CD4-positive, alpha-beta T cell treated with Interleukin-17A for 1 hour (primary cell): ENCODE measurements at places on chromosomes 13 and 19.

DNA sequence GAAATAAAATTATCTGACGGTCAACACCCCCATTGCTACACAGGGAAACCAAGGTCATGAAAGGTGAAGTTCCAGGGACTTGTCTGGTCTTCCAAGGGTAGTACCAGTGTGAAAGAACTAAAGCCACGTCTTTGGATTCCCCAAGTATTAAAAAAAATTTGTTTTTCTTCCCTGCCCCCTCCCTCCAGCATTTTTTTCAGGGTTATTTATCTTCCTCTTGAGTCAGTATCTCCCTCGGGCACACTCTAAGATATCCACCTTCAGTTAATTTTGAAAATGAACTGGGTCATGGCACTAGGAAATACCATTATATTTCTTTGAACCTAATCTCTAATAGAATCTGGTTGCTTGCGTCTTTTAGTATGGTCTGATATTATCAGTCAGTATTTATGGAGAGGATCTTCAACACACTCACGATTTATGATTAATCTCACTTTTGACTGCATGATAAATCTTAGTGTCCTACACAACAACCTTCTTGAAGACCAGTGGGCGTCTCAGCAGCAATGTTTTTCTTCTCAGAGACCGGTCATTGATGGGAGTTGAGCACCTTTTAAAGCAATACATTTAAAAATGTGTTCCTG lies 9.1 kb downstream of the ATP8A2 start:
- no peak for DNase-seq

DNA sequence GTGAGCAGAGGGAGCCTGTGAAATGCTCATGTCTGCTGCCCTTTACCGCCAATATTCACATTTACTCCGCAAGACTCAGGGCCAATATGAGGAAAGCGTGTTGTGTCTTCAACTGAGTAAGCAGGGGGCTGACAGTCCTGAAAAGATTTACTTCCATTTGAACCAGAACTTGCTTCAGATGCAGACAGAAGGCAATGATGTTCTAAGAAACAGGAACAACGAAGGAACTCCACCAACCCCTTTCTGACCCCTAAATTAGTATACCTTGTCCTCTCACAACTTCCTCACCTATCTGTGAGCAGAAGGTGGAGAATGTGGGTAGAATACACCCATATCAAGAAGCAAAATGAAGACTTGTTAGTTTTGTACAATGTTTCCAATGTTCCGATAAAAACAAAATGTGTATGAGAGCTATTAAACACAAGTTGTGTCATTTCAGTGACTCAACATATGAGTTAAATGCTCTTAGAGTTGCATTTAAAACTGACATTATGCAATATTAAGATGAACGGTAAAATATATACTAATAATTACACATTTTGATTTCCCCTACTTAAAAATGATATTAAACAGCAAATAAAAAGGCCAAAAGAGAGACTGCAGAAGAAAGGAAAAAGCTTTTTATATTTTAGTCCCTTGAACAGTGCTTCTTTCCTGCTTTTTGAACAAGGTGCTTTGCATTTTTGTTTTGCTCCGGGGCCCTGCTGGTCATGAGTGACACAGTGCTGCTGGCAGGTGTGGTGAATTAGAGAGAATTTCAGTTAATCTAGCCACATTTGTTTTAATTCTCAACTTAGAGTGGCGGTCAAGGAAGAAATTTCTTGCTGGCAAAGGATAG lies 16.0 kb downstream of the TMEM272 start:
- no peak for DNase-seq

DNA sequence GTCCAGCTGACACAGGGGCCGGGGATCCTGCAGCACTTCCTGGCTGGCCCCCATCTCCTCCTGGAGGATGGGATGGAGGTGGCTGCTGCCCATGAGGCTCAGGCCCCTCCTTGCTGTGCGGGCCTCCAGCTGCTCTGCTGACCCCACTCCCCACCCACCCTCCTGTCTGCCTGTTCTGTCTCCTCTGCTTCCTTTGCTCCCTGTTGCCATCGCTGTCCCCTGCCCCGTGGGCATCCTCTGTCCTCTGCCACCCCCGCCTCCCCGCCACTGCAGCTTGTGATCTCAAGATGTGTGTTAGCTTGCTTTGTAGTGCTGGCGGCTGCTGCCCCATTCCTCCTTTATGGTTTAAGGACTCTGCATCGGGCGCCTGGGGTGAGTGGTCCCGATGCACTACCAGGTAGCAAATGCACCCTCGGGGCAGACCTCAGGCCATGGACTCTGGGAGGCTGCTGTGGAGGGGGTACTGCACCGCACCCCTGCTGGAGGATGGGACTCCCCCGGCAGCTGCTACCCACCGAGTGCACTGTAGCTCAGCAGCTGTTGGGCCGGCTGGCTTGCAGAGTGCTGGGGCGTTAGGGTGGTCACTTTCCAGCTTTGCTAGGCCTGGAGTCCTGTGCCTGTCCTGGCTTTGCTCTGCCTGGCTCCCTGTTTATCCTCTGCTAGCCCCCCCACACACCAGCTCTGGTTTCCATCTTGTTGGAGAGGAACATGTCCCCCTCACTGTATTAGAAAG lies 15.8 kb upstream of the C19orf33 start:
- no peak for DNase-seq

DNA sequence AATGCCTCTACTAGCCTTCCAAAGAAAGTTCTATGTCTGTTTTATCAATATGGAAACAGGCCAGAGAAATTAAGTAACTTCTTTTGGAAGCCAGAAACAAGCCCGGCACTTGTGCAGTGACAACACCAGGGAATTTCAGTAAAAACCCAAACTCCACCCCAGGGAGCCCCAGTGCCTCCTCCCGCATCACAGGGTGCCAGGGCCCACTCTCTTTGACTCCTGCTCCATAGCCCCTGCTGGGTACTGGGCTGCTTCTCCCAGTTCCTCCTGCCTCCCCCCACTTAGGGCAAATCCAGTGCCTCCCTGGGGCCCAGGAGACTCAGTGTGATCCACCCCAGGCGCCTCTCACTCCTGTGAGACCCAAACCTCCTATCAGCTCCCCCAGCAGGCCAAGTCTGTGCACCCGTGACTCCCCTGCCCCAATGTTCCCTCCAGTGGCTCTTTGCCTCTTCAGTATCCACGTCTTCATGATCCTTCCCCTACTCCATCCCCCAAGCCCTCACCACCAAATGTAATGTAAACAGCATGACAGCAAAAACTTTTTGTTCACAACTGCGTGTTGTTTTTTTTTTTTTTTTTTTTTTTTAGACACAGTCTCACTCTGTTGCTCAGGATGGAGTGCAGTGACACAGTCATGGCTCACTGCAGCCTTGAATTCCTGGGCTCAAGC lies 2.3 kb upstream of the FFAR3 start:
- DNase-seq = no peak

DNA sequence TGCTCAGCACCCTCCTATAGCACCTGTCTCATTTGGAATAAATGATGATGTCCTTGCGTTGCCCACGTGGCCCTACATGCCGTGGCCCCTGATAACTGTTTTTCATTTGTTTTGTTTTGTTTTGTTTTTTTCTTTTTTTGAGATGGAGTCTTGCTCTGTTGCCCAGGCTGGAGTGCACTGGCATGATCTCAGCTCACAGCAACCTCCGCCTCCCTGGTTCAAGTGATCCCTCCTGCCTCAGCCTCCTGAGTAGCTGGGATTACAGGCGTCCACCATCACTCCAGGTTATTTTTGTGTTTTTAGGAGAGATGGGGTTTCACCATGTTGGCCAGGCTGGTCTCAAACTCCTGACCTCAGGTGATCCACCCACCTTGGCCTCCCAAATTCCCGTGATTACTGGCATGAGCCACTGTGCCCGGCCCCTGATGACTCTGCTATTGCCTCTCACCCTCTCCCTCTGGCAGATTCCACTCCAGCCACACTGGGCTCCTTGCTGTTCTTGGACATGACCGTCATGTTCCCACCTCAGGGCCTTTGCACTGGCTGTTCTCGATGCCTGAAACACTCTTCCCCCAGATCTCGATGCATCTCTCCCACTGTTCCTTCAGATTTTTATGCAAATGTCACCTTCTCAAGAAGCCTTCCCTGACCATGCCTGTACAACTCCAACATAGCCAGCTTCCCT lies 7.4 kb downstream of the C5AR2 start:
- no peak for DNase-seq

- no peak for DNase-seq
Measured at GRCh38 chr19:34995551-34995950, 4.6 kb upstream of the GRAMD1A start.

DNA sequence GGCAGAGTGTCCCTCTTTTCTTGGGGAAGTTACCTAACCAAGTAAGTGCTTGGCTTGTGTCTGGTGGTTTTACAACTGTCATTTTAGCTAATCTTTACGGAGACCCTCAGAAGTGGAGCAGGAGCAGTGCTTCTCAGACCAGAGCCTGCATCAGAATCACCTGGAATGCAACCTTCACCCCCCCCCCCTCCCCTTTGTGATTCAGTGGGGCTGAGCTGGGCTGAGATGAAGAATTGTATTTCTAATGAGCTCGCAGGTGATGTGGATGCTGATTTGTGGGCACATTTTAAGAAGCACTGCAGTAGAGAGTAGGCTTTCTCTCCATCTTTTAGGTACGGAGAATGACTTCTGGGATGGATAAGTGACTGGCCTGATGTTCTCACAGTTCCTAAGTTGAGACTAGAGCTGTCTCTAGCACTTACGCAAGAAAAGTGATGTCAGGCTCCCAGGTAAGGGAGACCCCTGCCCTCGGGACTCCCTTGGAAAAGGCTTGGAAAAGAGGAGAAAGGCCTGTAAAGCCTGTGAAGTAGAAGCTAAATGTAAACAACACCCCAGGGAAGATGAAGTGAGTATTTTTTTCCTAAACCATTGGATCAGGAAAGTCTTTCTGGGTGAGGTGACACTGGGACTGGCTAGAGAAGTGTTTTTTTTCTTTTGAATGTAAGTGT lies 23.3 kb upstream of the RNF113B start:
- no peak for DNase-seq

DNA sequence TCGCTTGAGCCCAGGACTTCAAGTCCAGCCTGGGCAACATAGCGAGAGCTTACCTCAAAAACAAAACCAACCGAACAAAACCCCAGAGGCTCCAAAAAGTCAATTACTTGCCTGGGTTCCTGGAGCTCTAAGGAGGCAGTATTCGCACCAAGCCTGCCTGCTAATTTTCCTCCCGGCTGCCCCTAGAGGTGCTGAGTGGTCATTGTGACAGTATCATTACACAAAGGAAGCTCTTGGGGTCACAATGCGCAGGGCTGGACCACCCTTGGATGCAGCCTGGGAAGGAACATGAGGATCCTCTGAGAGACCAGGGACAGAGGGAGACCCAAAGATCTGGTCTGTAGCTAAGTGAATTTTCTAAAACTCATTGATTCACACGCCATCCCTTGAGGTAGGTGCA lies 8.5 kb upstream of the PEX11G start:
- no peak for DNase-seq

DNA sequence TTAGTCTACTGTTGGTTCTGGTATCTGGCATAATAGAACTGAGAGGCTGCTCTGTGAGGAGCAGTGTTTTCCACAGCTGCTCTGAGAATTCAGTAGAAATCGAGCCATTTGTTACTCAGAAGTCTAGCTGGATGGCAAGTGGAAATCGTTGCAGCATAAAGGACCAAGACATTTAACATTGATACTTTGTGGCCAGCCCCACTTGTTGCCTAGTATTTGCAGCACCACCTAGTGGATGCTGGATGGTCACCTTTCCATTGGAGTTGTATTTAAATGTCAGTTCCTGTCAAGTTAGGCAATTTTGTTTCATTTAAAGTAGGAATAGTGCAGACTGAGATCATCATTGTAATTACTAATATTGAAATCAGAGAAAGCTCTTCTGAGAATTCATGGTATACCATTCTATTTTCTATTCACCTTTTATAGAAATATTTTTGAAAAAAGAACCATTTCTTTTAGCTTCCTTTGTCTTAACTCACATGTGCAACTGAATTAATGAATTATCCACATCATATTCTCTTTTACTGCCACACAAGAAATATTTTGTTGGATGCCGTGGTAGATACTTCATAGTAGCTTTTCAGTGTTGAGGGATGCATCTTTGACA lies 64.6 kb downstream of the PDS5B start:
- peak; percentile 69 for DNase-seq
